AG04449 (cell line): ENCODE measurements at places on chromosomes 7 and 10.

DNA sequence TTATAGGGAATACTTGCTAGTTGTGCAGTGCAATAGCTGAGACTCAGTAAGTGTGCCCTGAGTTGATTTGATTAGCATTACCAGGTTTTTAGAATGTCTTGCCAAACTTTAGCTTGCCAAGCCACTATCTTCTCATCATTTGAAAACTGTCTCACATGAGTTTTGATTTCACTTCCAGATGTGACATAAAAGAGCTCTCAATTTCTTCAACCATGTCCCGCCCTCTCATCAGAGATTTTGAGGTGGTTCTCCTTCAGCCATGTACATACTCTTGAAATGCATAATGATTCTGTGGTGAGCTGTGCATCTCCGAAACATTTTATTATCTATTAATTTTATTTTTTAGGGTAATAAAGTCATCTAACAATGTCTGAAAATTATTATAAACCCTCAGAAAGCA, 215.0 kb upstream of the SEMA3E start:
- DNase-seq: no peak

DNA sequence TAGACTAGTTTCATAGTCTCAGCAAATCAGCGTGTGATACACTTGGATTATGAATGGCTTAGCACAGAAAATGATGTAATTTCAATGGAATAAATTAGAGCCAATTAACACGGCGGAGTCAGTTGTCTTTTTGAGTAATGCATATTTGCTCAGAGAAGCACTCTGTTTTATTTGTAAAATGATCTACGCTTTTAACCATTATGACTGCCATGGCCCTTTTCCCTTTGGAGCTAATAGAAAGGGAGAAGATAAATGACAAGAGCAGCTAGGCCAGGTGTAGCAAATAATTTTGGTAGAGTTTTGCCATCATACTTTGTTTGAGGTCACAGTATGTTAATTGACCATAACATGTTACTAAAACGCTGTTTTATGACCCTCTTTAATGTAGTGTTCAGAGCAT, 86.8 kb downstream of the GPR158 start:
- DNase-seq: no peak

DNA sequence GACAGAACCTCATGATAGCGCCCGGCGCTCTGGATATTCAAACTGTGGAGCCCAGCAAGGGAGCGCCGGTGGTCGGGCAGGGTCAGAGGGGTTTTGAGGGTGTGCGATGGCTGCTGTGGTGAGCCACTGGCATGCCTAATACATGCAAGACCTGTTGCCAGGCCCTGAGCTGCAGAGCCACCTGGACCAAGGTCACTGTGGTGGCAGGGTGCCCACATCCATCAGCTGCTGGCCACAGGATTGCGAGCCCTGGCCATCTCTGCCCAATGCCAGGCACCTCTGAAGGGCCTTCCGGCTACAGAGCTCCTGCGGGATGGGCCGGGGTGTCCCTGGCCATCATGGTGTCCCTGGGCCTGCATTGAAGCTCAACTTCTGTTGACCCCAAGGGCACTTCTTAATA, 123.0 kb upstream of the TNRC18 start:
- DNase-seq: no peak

DNA sequence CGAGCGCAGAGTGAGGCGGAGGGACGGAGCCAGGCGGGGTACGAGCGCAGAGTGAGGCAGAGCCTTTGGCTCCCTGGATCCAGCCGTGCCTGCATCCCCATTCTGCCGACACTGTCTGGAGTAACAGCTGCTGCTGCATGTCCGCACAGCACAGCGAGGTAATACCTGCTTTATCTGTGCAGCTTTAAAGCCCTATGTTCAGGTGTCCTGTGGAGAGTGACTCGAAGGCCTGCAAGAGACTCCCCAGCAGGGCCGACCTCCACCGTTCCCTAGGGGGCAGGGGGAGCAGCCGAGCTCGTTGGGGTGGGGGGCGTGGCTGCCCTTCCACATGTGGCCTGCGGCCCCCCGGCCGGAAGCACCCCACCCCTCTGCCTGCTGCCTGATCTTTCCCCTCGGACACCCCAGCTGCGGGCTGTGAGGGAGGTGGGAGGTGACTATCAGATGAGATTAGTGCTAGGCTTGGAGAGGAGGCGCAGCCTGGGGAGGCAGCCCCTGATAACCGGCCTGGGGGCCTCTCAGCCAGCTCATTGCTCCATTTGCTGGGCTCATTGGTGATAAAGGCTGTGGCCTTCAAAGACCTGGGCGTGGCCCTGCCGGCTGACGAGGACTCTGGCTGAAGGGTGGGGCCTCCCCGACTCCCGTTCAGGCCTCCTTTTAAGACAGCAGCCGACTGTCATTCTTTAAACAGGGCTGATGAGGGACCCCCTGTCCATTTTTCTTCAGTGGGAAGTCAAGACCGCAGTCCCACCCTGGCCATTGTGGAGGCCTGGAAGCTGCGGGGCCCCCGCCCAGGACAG, 8.0 kb downstream of the VENTX start:
- DNase-seq: no peak

DNA sequence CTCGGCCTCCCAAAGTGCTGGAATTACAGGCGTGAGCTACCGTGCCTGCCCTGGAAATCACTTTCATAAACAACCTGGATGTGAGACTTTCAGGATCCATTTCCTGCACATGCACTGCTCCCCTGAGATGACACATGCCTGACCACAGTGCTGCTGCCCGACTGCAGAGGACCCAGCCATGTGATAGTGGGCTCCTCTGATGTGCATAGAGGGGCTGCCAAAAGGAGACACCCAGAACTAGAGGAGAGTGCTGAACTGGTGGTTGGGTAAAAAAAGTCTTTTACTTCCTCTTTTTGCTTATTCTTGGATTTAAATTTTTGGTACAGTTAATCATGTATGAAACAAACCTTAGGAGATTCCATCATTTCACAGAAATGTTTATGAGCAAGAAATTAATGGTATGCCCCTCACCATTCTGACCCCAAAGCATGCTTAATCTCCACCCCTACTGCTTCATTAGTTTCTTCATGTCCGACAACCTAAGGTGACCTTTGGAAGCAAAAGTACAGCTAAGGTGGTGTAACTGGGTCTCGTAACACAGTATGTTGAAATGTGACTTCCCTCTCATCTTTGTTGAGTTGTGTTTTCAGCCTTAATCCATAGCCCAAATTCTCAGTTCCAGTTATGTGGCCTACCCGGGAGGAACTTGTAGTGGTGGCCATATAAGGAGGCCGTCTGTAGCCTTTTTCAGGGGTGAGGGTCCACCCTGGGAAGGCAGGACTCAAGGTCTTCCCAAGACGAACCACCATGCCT, 111.1 kb downstream of the RNF216 start:
- no peak for DNase-seq

DNA sequence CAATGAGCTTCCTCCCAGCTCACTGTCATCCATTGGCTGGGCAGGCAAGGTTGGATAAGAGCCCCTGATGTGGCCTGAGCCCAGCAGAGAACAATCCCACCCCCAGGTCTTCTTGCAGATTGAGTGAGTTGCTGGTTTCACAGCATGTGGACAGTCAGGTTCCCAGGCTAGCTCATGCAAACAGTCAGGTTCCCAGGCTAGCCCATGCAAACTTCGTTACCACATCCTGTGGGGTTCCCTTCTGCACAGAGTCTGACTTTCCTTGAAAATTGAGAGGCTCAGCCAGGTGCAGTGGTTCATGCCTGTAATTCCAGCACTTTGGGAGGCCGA, 67.1 kb downstream of the TMEM130 start:
- no peak for DNase-seq

- no peak for DNase-seq
Measured at GRCh38 chr10:89342206-89342958, 14.6 kb downstream of the IFIT3 start.

GRCh38 chr10:46556515-46557318, at the start of gene GPRIN2:
Gene GPRIN2, minus strand, starts transcription at chr10:46556658. Its CDS starts 5,922 bp downstream, at chr10:46550736.
- DNase-seq: no peak

- no peak for DNase-seq
Measured at GRCh38 chr10:62658516-62658915, 146.0 kb upstream of the ADO start.

DNA sequence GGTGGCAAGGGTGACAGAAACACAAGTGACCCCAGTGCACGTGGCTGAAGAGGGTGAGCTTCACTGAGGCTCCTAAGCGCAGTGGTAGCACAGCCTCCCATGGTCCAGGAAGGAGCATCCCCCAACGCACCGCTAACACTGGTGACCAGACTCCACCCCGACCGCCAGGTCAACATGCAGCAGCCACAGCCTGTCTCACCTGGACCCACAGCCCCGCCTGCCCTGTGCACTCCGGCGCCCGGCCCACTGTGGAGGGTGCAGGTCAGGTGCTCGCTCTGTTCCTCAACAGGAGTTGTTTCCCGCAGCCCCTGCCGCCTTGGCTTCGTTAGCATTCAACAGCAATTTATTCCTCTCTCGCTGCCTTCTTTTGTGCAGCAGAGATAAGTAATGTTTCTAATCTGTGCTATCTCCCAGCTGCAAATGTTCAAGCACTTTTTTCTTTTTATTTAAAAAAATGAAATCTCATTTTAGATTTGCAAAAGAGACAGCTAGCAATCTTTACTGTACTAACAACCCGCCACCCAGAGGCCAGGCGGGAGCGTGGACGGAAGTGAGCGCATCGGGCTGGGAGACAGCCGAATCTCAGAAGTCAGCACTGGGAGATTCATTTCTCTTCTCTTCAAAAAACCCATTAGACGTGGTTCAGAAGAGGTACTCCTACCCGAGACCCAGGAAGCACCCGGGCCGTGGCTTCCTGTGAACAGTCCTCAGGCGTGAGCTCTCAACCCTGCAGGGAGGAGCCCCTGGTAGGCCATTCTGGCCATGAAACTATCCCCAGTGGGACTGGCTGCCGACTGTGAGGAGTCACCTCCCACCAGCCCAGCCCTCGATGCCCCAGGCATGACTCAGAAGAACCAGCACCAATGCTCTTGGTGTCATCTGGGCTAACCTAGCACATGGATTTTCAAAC, 133.4 kb downstream of the MAD1L1 start:
- DNase-seq: no peak

- DNase-seq: no peak
Measured at GRCh38 chr10:35639728-35640401, 2.2 kb downstream of the FZD8 start.

GRCh38 chr7:96236198-96237039, 85.5 kb downstream of the SLC25A13 start:
- DNase-seq: peak; percentile 12
